ENCODE measurements at places on chromosomes 5 and 9.

GRCh38 chr5:34001241-34001841, 6.5 kb downstream of the AMACR start:
- DNase-seq = no peak

- DNase-seq = no peak
Observed at GRCh38 chr5:149747833-149748366, 17.8 kb downstream of the PPARGC1B start.

GRCh38 chr5:133403741-133404364, 208.5 kb downstream of the FSTL4 start:
- DNase-seq = no peak

- no peak for DNase-seq
Observed at GRCh38 chr5:122997294-122997693, 39.2 kb downstream of the PPIC start.

DNA sequence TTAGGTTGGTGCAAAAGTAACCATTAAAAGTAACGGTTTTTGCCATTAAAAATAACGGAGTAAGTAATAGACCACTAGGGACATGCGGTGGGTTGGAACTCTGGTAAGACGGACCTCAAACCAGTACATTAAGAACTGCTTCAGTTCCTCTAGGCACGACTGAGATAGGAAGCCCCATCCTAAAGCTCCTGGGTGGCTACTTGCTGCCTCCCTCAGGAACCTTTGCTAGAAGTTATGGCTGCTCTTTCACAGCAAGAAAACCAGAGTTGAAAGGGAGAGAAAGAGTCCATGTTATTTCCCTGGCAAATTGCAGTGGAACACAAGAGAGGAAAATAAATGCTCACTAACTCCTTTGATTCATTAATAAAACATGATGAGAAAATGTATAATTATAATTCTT, 47.6 kb downstream of the MCTP1 start:
- DNase-seq = no peak

DNA sequence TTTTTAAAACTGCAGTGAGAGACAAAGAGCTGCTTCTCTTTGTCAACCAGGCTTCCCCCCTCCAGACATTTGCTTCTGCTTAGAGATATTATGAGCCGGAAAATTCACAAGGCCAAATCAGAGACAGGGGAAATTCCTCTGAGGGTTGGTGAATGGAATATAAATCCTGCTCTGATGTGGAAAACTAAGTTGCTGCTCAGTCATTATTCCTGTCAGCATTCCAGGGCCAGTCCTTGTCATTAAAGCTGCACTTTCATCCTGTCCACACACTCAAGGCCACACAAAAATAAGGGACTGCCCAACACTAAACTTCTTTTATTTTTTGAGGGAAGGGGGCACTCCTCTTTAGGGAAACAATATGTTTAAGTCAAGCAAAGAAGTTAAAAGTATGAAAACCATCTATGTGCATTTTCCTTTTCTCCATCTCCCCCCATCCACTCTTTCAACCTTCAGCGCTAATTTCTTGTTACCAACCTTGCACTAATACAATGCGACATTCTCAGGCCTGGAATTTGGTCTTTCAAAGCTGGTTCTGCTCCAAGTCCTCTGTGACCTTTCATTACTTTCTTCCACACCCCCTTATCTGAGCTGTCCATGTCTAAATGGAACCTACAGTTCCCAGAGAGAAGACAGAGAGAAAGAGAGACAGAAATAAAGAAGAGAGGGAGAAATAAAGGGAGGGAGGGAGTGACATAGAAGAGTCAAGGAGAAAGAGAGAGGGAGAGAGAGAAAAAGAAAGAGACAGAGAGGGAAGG, 118.9 kb upstream of the S1PR3 start:
- no peak for DNase-seq

- no peak for DNase-seq
Observed at GRCh38 chr9:111282845-111283244, 47.2 kb downstream of the OR2K2 start.

DNA sequence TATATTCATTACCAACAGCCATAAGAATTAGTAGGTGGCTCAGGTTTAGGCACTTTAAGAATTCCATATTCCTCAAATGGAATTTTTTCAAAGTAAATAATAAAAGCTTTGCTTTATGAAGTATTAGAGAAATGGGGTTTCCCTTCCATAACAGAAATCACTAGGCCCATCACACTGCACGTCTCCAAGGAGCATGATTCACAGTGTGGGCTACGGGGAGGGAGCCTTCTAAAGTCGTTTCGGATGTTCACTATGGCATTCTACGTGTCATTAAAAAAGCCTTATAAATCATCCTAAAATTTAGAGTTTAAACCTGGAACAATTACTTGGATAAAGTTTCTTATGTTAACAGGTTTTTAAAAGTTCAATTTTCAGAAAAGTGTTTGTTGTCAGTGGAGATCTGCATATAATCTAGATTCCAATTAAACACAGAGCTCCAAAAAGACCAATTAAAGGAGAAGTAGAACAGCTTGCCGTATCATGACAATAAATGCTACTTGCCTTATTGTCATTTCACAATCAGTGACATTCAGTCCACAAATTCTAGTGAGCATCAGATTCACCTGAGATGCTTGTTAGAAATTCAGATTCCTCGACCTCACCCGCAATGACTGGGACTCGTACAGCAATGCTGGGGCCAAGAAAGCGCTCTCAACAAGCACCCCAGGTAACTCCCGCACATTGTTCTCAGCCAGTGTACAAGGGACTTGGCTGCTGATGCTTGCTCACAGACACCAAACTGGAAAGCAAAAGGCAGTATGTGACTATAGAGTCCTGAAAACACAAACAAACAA, 115.7 kb downstream of the NFIB start:
- DNase-seq = no peak

DNA sequence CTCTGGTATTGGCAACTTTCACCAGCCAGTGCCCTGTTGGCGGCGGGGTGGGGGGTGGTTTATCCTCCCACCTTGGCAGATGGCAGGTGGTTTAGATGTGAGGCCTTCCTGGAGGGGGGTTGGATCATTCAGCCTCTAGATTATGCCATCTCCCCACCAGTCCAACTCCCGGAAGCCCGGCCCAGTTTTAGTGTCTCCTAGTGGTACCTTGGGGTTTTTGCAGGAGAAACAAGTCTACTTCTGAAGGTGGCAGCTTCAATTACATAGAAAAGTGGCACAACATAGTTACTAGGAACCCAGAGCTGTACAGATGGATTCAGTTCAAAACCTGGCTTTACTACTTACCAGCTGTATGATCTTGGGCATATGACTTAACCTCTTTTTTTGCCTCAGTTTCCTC, 11.3 kb downstream of the PRLR start:
- no peak for DNase-seq

- no peak for DNase-seq
Observed at GRCh38 chr5:86968301-86968753, 299.4 kb upstream of the RASA1 start.

- peak; percentile 55 for DNase-seq
Observed at GRCh38 chr5:10789726-10790125, 28.7 kb upstream of the DAP start.

- DNase-seq = peak; percentile 34
Observed at GRCh38 chr5:43602461-43603343, at the start of gene NNT. NNT (plus strand) TSS chr5:43603180; CDS start chr5:43609196, 6,016 bp downstream.

GRCh38 chr9:85702726-85703289, 38.9 kb downstream of the AGTPBP1 start:
- DNase-seq = no peak

DNA sequence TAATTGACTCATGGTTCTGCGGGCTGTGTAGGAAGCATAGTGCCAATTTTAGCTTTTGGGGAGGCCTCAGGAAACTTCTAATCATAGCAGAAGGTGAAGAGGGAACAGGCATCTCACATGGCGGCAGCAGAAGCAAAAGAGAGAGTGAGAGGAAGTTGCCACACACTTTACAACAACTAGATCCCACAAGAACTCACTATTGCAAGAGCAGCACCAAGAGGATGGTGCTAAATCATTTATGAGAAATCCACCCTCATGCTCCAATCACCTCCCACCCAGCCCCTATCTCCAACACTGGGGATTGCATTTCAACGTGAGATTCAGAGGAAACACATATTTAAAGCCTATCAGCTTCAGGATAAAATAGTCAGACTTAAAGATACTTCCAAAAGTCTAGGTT, 36.1 kb upstream of the LPAR1 start:
- no peak for DNase-seq

DNA sequence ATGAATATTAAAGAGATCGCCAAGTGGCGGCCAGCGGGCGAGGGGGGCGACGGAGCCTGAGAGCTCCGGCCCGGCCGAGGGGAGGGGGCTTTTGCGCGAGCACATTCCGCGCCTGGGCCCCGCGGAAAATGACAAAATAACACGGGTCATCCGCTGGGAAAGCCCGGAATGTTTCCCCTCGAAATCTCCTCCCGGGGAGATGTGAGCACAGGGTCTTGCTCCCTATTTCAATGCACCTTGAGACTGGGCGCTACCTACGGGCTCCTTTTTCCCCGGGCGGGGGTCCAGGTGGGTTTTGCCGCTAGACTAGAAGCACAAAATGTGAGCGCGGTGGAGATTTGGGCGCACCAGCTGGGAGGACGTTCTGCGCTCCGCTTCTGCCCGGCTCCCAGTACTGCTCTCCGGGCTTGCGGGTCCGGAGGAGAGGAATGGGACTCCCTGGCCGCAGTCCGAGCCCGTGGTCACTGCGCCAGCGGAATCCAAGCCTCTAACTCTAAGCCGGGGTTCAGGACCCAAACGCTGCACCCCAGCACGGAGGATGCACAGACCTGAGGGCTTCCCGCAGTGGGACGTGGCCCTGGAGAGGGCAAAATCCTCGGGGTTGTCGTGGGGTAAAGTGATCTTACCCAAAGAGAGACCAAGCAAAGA, 2.8 kb upstream of the PRDM12 start:
- DNase-seq = no peak

DNA sequence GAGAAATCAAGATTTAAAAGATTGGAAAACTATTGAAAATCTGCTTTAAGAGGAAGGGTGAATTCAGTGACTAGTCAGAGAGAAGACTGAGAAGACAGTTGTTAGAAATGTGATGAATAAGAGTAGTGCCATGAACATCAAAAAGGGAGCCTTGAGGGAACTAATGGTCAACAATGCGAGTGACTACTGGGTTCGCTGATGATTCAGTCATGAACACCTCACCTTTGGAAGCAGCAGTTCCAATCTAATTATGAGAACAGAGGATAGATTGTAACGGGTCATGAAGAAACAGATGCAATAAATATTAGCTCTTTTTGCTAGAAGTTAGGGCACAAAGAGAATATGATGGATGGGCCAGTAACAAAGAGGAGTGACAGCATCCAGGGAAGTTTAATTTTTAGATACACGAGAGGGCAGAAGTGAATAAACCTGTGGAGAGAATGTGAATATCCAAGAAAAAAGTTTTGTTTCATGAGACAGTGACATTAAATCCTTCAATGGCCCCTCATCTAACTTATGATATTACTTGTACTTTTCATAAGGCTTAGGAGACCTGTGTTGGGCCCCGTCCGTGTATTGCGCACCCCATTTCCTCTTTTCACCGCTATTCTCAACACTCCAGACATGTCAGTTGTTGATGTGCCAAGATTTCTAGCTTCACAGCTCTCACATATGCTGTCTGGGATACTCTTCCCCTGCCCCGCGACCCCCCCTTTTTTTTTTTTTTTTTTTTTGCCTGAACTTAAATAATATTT, 23.5 kb upstream of the IFNE start:
- DNase-seq = no peak

DNA sequence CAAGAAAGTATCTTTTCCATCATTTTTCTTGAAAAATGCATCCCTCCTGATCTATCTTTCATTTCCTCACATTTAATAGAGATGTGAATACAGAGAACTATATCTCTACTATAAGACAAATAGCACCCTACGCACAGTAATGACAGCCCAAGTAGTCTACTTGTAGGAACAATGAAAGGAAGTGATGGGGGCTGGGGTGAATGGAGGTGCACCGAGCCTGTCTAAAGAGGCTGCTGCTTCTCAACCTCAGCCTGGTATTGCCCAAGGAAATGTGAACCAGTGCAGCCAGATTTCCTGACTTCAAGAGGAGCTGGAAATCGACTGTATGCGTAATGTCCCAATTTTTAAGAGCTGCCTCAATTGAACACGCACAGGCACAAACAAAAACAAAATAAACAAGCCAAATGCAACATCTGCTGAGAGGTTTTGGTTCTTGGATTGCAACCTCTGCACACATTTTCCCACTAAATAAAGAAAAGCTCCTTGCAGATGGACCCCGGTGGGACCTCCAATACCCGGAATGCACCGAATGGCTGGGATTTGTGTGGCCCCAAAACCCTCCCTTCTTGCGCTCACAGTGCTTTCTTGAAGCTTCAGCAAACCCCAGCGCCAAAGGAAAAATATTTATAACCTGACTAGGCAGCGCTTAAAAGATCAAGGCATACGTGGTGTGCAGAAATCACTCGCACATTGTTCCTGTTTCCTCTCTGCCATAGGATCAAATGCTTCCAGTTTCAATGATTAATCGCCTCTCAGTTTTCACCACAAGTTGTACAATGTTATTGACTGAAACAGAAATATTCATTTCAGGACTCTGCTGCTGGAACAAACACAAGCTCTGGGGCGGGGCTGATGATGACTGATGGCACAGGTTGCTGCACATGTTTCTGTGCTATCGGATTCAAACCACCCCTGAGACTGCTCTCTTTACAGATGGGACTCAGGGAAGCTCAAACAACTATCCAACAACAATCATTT, 68.3 kb downstream of the KCNIP1 start:
- DNase-seq = no peak

DNA sequence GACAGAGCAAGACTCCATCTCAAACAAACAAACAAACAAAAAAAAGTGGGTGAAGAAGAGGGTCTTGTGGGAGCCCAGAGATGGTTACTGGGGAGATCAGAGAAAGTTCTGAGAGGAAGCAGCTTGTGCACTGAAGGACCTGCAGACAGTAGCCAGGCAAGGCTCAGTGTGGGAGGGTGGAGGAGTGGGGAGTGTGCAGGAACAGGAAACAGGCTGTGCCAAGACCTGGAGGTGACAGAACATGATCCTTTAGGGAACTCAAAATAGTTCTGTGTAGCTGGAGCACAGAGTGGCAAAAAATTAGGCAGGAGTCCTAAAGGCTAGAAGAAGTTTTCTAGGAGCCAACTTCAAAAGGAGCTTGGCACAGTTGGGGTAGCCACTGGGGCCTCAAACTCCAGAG, 19.2 kb upstream of the NANS start:
- DNase-seq = no peak

GRCh38 chr5:68270399-68270975, 54.9 kb downstream of the PIK3R1 start:
- DNase-seq = no peak

GRCh38 chr5:171429543-171429910, 10.1 kb downstream of the FGF18 start:
- DNase-seq = no peak

DNA sequence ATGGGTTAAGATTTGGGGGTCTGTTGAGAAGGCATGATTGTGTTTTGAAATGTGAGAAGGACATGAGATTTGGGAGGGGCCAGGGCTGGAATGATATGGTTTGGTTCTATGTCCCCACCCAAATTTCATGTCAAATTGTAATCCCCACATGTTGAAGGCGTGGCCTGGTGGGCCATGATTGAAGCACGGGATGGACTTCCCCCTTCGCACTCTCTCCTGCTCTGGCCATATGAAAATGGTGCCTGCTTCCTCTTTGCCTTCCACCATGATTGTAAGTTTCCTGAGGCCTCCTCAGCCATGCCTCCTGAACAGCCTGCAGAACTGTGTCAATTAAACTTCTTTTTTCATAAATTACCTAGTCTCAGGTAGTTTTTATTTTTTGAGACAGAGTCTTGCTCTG, 14.7 kb upstream of the NOTCH1 start:
- DNase-seq = no peak
